ENCODE measurements at places on chromosomes 6 and 20. TPM values are rescaled to one million over a fixed set of nuclear protein-coding genes. Genes with fewer than 3 reads are reported as not detected.

SMOC2 gene
- 6.5 TPM for total RNA-seq

DNA sequence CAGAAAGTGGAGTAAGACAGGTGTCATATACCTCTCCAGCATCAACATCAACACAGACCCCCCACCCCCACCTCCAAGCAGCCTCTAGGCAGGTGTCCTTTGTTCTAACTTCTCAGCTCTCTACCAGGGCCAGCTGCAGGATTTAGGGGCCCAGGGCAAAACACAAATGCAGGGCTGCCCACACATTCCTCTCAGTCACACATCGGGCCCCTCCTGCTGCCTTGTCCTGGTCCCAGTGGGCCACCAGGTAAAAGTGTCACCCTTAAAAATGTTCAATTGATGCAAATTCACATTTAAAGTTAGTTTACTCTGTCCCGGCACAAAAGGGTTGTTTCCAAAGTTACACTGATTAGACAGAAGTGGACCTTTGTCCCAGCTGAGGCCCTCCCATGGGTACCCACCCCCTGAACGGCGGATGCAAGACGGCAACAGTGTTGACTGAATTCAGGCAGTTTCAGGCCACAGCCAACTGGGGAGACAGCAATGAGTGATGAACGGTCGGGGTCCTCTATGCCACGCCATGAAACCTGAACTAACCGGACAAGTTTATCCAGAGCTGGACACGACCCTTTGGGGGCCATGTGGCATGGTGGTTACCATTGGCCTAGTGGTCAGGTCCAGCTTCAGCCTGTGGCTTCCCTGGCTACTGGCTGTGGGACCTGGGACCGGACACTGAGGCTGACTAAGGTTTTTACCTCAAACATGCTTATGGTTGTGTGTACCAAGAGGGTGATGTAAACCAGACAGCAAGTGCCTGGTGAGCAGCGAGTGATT, 52.2 kb upstream of the UNC93A start:
- DNase-seq = peak; percentile 44

DNA sequence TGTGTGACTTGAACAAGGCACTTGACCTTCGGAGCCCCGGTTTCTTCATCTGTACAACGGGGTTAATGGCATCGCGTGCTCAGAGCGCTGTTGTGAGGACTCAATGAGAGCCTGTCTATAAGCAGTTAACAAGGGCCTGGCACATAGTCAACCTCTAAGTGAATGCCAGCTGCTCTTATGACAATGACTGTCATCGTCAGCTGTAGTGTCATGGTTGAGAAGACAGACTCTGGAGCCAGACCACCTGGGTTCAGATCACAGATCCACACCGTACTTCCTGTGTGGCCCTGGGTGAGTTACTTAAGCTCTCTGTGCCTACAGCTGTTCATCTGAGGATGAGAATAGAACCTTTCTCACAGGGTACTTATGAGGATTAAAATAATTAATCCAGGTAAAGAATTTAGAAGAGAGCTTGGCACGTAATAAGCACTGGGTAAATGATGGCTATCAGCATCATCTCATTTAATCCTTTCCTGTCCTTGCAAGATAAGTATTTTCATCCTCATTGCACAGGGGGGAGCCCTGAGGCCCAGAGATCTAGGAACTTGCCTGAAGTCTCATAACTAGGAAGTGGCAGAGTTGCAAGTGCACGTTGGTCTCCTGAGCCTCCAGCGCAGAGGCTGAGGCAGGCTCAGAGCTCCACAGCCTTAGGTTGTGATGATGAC, 105.3 kb downstream of the EYA2 start:
- DNase-seq = no peak

DNA sequence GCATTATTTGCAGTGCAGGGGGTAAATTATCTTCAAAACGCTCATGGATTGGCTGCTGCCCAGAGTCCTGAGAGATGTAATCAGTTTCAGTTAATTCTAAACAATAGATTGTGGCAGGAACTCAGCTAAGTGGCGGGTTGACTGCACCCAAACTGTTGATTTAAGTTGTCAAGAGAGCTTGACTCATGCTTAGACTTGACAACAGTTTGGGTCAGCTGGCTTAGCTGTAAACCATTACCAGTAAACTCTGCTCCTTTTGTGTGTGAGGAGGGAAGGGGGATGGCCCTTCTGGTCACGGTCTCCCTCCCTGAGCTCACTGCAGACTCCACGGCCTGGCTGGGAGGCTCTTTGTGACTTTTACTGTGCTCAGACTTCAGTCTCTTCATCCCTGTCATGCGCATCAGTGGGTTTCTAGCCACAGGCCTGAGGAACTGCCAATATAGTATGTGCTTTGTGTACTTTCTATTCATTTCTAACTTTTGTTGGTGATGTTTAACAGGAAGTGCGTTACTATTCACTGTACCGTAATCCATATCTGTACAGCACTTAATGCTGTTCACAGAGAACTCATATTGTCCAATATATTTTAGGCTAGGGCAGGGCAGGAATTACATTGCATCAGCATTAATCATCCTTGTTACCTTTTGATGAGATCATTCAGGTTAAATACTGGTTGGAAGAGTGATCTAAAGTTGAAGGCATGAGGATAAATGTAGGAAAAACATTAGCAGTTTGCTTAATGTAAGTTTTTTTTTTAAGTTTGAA, 488.3 kb downstream of the CDKAL1 start:
- DNase-seq = peak; percentile 43

GRCh38 chr20:46063652-46064054, 26.1 kb downstream of the NCOA5 start:
- DNase-seq = no peak

GRCh38 chr6:32983964-32984621, 15.7 kb downstream of the BRD2 start:
- no peak for DNase-seq

- DNase-seq = peak; percentile 93
These were observed 251.1 kb upstream of the TBX18 start for GRCh38 chr6:85015396-85015990.

GRCh38 chr6:56640374-56640773, 2.3 kb downstream of the DST start:
- DNase-seq = no peak

- DNase-seq = no peak
These were observed 69.5 kb upstream of the AFDN start for GRCh38 chr6:167757249-167757648.

GRCh38 chr20:35284992-35285805, 627 bp upstream of the EIF6 start:
- DNase-seq = no peak

DNA sequence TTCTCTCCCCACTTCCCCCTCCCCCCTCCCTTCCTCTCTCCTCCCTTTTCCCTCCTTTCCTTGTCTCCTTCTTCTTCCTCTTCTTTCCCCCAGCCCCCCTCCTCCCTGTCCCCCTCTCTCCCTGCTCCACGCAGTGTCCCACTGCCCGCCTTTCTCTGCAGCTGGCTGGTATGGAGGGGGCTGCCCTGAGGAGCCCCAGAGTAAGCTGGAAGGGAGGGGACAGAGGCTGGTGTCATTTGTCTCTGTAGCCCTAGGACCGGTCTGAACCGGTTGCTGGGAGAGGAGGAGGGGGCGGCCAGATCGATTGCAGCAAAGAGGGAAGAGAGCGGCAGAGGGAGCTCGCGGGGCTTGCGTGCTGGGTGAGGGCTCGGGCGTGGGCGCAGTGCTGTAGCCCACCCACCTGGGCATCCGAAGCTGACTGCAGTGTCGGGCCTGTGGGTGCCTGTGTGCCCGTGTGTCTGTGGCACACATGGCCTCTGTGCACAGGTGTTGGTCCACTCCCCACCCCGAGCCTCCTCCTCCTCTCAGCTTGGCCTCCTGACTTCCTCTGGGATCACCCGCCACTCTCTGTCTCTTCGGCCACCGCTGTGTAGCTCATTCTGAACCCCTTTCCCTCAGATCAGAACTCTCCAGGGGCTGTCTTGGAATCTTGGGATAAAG, 50.6 kb downstream of the SRC start:
- peak; percentile 91 for DNase-seq

DNA sequence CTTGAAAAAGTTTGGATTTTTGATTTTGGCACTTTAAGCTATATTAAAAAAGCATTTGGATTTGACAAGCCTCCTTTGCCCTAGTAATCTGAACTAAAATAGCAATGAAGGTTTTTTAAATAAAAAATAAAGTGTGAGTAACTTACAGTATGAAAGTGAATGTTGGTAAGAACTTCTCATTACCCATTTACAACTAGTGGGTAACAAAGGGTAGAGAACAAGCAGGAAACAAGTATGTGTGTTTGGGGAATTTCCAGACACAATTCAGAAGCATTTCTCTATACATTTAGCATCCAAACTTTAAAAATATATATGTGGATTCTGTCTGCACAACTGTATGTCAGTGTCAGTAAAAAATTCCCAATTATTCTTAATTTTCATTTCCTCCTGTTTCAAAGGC, 2.9 kb downstream of the TMEM30A start:
- DNase-seq = no peak

LHFPL5 gene
- total RNA-seq = not detected

PGM3 gene
- total RNA-seq = 35.3 TPM

NT5E gene
- 1.5 TPM for total RNA-seq

DNA sequence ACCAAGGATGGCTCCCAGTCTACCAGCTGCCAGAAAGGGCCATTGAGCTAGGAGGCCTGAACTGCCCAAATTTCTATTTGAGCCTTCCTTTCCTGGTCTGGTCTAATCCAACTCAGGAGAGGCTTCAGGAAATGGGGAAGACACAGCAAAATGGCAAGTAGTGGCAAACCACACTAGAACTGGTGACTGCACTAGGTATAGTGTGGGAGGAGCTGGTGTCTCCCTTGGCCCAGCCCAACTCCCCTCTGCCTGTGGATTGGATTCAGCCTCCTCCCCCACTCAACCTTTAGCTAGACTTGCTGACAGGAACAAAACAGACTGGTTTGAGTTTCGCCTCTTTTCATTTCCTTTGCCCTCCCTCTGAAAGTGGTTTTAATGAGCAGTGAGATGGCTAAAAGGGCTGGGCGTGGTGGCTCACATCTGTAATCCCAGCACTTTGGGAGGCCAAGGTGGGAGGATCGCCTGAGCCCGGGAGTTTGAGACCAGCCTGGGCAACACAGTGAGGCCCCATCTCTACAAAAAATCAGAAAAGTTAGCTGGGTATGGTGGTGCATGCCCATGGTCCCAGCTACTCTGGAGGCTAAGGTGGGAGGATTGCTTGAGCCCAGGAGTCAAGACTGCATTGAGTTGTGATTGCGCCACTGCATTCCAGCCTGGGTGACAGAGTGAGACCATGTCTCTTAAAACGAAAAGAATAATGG, 17.5 kb downstream of the MRPS18A start:
- peak; percentile 38 for DNase-seq

LPA gene
- total RNA-seq = 0.17 TPM

- no peak for DNase-seq
These were observed 45.7 kb upstream of the RNF24 start for GRCh38 chr20:4060856-4061695.

LINC00237 gene
- 0.31 TPM for total RNA-seq

TNFRSF21 gene
- total RNA-seq = 48.5 TPM

GRCh38 chr6:144482142-144482541, 197.0 kb downstream of the UTRN start:
- DNase-seq = peak; percentile 89

TSBP1 gene
- total RNA-seq = not detected

GRCh38 chr6:141734071-141734840, 398.5 kb upstream of the GJE1 start:
- no peak for DNase-seq

- no peak for DNase-seq
These were observed 6.3 kb downstream of the OSER1 start for GRCh38 chr20:44204156-44204831.

CFAP61 gene
- total RNA-seq = not detected

- DNase-seq = peak; percentile 75
These were observed 271.5 kb downstream of the FOXA2 start for GRCh38 chr20:22312744-22313346.

GRCh38 chr6:112626468-112627082, 279.4 kb downstream of the RFPL4B start:
- DNase-seq = no peak

DNA sequence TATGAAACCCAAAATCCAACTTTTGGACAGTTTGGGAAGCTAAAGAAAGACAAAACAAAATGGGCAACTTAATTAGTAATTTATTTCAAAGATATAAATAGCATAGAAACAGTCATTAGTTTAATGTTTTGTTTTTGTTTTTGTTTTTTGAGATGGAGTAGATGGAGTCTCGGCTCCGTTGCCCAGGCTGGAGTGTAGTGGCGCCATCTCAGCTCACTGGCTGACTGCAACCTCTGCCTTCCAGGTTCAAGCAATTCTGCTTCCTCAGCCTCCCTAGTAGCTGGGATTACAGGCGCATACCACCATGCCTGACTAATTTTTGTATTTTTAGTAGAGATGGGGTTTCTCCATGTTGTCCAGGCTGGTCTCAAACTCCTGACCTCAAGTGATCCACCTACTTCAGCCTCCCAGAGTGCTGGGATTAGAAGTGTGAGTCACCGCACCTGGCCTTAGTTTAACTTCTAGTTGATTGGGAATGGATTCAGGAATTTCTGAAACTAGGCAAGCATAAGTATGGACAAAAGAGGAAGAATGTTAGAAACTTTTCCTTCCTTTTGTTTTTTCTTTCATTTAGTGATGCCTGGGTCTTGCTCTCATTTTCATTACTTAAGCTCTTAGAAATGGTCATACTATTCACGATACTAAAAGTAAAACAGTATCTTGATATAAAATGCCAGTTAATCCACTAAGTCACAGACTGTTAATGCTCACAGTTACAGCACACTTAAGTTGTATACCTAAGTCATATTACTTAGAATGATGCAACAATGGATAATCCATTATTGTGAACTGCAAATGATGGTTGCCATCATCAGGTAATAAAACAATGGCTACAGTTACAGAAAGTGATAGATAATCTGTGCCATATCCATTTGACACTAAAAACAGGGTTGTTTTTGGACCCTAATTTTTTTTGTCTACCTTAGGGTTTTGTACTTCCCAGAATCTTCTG, 8.2 kb downstream of the SENP6 start:
- peak; percentile 52 for DNase-seq

DNA sequence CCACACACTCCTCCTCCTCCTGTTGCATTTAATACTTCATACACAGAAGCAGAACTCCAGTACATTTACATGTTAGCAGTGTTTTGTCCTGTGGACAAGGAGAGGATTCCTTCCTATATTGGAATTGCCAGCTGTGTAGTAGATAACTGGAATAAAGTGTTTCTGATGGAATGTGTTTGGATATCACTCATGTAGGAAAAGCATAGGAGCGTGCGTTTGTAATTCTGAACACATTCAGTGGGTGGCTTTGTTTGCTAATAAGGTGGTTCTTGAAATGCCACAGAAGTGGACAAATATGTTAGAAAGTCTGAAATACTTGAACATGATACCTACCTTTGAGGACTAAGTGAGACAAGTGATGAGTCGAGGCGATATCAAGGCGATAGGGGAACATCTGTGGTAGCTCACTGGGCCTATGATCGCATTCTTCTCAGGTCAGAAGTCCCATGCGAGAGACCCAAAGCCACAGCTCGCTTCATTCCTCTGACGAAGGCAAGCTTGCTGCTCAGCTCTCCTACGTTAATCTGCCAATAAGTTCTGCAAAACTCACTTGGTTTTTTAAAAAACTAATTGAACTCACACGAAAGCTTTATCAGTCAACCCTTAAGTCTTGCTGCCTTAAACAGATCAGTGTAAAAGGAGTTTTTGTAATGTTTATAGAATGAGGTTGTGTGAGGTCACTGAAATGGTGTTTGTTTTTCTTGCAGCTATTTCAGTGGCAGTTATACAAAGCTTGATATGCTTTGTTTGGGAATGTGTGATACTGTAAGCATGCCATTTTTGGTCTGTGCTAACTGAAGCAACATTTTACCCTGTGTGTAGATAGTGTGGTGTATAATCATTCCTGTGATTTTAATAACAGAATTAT, 159.9 kb downstream of the SOX4 start:
- DNase-seq = no peak

- DNase-seq = no peak
These were observed 236.6 kb downstream of the SLC24A3 start for GRCh38 chr20:19449051-19449450.
